ENCODE measurements at places on chromosomes 1 and 21. TPM values are rescaled to one million over a fixed set of nuclear protein-coding genes. Genes with fewer than 3 reads are reported as not detected.

The GPR37L1 gene
- not detected for total RNA-seq

The CFHR4 gene
- total RNA-seq: not detected

GRCh38 chr1:230506451-230506850 is 80.3 kb upstream of the PGBD5 start:
- DNase-seq: no peak

- DNase-seq: no peak
These were observed 4.9 kb downstream of the SLC5A9 start for GRCh38 chr1:48227165-48228013.

- DNase-seq: no peak
These were observed 185.1 kb downstream of the FCRL5 start for GRCh38 chr1:157367091-157367739.

- DNase-seq: peak; percentile 59
These were observed 109.6 kb downstream of the SLC45A1 start for GRCh38 chr1:8427493-8427892.

DNA sequence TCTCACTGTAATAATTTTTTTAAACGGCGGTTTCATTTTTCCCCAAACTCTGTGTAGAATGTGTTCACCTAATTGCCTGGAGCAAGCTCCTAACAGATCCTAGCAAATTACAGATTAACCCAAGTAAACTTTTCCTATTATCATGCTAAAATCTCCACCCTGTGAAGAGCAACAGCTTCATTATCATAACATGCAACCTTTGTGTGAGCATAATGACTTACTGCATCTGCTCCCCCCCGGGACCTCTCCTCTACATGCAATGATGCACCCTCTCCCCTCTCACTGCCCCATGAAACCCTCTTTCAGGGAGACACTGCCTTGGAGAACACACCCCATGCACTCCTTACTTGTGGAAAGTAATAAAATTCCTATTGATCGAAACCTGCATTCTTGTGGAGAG is 717.0 kb upstream of the TMPRSS15 start:
- DNase-seq: no peak

GRCh38 chr1:201378804-201379203 is 1.3 kb upstream of the TNNT2 start:
- no peak for DNase-seq

GRCh38 chr1:76279101-76279748 is 204.7 kb downstream of the ST6GALNAC3 start:
- no peak for DNase-seq
